Stimulated activated CD8-positive, alpha-beta memory T cell treated with anti-CD3 and anti-CD28 coated beads, Interleukin-15, amount 100 ng/mL, for 1 hour (primary cell): ENCODE measurements at places on chromosomes 16 and 17.

DNA sequence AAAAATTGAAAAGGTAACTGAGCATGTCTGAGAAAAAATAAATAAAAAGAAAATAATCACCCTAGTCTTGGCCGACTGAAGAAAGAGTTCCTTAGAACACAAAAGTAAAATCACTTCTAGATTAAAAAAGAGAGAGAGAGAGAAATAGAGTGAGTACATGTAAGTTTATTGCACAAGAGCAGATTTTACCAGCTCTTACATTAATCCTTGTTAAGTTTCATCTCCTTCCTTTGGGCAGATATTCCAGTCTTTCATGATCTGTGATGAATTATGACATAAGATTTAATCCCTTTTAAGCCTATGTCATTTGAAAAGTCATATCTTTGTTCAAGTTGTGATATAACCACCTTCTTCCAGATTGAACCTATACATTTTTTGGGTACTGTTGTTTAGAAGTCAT lies 54.8 kb downstream of the NFAT5 start:
- DNase-seq, result no peak

- no peak for DNase-seq
Measured at GRCh38 chr16:68267612-68268405, 3.5 kb downstream of the SLC7A6 start.

- no peak for DNase-seq
Measured at GRCh38 chr16:72961115-72961832, 86.7 kb downstream of the ZFHX3 start.

- no peak for DNase-seq
Measured at GRCh38 chr16:76246587-76246986, 30.6 kb upstream of the CNTNAP4 start.

DNA sequence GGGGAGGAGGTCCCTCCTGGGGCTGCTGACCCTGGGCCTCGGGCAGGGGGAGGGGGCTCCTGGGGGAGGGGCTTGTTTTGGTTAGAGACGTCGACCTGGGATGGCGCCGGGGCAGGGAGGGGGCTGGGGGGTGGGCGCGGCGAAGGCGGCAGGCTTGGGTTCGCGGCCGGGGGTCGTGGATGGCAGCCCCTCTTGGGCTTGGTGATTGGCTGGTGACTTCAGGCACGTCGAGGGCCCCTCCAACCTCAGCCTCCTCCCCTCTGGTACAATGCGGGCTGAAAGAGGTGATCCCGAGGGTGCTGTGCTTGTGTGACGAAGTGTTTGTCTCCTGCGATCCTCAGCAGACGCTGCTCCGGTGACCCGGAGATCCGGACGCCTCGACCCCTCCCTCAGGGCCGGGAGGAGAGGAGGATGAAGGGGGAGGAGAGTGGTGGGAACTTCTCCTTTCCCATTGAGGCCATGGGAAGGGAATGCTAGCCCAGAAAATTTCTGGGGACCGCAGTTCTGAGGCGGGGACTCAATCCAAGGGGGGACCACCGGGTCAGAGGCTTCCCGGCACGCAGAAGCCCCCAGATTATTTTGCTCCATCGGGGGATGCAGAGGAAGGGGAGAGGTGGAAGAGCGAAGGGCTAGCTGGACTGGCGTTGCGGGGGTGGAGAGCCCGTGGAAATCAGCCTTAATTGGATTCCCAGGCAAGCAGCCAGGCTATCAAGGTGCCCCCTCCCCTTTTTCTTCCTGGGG lies 43.9 kb downstream of the RAI1 start:
- no peak for DNase-seq

DNA sequence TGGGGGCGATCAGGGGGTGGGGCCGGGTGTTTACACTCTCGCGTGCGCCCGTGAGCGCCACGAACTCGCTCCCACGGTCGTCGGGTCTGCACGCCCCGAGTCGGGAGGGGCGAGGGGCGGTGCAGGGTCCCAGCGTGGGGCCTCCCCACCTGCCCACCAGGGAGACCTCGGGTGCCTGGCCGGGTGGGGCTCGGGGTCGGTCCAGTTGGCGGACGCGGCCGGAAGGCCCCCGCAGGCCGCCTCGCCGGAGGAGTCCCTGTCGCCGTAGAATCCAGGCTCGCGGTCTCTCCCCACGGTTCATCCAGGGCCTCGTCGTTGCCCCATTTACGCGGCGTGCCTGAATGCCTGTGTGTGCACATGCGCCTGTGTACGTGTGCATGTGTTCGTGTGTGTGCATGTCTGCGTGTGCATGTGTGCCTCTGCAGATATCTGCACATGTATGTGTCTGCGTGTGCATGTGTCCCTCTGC lies 510 bp upstream of the RAB40B start:
- no peak for DNase-seq

- no peak for DNase-seq
Measured at GRCh38 chr16:26649381-26650045, 417.2 kb upstream of the C16orf82 start.

GRCh38 chr16:24088767-24089166 lies 167.4 kb upstream of the CACNG3 start:
- DNase-seq, result no peak

DNA sequence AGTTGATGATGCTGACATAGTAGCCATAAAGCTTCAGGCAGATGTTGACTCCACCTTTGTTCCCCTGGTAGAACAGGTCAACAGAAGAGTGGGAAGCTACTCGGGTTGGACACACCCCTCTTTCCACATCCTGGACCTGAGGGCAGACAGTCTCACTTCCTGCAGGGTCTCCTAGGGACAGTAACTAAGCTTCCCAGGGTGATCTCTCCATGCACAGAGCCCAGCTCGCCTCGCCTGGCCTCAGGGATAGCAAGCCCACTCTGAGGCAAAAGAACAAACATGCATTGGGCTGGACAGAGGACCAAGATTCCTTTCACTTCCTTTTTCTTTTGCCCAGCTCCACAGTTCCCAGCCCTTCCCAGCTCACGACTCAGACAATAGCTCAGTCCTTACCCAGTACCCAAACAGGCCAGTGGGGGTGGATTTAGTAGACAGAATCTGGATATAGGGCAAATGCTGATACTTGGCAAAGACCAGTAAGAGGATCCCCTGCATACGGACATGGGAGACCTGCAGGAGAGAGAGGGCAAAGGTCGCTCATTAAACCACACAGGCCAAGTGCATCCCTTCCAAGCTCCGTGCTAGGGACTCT lies 7.0 kb downstream of the INPP5K start:
- DNase-seq, result no peak

DNA sequence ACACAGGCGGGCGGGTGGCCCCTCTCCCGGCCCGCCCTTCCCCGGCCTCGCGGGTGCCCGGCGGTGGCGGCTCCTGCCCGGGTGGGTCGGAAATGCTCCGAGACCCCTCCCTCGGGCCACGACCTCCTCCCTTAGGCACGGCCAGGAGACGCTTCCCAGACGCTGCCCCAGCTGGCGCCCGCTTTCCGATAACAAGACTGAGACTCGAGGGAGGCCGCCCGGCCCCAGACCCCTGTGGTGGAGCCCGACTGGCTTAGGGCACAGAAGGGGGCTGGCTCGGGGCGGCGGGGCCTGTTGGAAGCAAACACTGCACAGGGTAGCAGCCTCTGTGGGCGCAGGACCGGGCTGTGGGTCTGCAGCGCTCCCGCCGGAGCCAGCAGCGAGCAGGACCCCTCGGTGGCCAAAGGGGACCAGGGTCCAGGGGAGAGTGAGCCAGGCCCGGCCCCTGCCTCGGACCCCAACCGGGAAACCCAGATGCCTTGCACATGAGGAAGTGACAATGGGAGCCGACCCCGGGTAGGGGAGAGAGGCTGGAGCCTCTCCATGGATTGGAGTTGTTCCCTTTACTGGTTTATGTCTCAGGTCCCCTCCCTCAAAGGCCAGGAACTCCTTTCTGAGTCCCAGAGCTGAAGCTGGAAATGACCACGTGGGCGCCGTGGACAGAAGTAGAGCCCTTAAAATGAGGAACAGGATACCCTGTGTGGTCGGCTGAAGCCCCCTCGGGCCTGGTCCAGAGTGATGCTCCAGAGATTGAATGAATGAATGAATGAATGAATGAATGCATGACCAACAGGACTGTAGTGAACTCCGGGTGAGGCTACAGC lies 19.8 kb upstream of the ADCY7 start:
- no peak for DNase-seq

GRCh38 chr17:42920106-42920900 lies 19.7 kb downstream of the G6PC1 start:
- DNase-seq, result no peak

DNA sequence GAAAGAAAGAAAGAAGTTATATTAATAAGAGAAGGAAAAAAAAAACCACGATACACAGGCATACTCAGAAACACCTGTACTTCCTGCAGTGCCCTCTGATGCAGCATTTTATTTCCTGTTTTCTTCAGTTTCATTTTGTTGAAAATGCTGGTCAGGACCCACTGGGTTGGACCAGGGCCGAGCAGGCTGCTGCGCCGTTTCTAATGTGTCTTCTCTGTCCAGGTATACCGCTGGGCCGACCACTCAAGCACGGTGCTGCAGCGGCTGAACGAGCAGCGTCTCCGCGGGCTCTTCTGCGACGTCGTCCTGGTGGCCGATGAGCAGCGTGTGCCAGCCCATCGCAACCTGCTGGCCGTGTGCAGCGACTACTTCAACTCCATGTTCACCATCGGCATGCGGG lies 8.3 kb downstream of the KLHL36 start:
- DNase-seq, result no peak

GRCh38 chr16:11088831-11089230 lies 144.5 kb downstream of the CLEC16A start:
- no peak for DNase-seq

GRCh38 chr17:77498791-77499698 lies 358.3 kb downstream of the SEC14L1 start:
- DNase-seq, result no peak

DNA sequence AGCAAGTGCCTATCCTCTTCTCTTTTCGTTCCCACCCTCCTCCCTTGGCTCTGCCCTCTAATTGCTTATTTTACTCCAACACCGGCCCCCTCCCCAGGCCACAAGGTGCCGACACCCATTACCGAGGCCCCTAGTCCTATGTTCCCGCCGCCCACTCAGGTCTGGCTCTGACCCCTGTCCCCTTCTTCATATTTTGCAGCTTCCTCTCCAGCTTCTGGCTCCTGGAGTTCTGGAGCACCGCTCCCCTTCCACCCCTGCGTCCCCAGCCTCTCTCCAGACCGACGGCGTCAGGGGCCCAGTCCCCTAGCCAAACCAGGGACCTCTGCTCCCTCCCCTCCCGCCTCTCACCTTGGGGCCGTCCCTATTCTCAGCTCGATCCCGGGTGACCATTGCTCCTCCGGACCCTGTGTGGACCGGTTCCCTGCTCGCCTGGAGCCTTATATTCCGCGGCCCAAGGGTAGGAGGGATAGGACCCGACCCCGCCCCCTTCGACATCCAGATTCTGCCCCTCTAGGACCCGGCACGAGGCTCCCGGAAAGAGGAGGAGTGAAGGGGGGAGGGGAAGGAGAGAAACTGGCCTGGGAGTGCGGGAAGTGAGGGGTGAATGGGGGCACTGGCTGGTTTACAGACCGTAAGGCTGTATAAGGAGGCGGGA lies at the start of gene HES7:
HES7 (minus strand) TSS at position 412 of the 655 bp plus-strand sequence; CDS start at position 390, 22 bp downstream.
- DNase-seq, result no peak

DNA sequence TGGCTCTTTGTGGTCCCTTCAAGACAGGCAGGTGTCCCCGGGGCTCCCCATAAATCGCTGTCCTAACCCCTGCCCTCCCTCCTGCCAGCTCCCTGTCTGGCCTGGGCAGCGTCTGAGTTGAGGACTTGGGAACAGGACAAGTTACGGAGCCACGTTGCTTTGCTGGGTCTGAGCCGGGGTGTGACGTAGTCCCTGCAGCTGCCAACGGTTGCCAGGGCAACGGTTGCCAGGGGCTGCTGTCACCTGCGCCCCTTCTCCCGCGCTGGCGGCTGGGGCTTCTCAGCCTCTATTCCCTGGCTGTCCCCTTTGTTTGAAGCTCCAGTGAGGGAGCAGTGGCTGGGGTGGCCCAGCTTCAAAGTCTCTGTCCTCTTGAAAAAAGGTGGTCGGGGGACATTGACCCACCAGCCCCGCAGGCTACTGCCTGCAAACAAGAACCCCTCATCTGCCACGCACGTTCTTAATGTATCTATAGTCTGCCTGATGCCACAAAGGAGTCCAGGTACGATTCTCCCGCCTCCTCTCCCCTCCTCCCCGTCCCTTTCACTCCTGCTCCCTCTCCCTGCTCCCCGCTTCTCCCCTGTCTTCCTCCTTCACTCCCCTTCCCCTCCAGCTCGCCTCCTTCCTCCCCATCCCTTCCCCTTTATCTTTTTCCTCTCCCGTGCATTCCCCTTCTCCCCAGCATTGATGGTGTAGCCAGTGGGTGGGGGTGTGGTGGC lies 10.9 kb downstream of the ADGRG1 start:
- no peak for DNase-seq

DNA sequence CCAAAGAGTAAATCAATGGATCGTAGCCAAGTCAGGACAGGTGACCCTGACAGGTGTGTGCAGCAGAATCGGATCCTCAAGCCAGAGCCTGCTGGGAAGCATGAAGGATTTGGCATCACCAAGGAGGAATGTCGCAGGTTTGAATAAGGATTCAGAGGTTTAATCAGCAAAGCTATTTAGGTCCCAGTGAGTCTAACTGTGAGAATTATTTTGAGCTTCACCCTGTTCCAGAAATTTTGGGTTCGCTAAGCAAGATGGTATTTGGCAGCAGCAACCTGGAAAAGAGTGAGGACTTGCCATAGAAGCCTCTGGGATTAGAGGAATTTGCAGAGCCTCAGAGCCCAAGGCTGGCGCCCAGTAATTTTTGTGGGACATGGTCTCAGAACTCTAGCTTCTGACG lies 173.0 kb downstream of the CCDC182 start:
- DNase-seq, result no peak

GRCh38 chr16:86868786-86869185 lies 290.4 kb downstream of the FOXL1 start:
- DNase-seq, result no peak

DNA sequence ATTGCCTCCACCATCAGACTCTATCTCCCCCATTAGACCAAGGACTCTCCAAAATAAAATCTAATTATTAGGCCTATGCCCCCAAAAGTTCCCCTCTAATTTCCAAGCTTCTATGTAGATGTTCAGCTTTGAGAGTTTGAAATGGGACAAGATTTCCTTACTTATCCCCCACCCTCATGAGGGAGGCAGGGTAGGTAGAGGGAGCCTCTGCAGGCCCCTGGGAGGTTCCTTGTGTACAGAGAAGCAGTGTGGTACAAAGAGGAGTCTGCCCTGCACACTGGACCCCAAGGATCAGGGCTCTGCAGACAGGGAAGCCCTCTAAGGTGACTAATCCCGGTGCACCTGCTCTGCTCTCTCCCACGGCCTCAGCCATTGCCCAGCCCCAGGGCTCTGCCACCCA lies 2.5 kb downstream of the KRT17 start:
- DNase-seq, result no peak

DNA sequence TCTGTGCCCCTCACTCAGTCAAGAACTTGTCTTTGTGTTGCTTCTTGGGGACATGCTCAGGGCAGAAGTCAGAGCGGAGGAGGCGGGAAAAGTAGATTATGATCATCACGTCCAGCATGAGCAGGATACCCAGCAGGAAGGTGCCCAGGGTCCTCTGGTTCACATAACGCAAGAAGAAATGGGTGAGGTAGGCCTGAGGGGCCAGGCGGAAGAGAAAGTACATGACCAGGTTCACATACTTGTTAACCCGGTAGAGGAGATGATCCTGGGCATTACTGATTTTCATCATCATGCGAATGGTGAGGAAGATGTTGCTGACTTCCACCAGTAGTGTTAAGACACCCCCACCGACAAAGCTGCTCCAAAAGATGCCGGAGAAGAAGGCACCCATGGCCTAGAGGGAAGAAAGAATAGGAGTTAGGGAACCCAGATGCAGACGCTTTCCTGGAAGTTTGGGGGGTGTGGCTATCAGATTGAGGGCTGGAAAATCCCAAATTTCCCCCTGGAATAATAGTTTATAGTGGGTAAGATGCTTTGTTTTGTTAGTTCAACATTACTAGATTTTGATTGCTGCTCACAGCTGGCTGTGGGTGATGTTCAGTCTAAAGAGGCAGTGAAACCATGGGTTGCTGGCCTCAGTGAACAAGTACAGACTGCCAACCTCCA lies 1.4 kb downstream of the TLCD1 start:
- no peak for DNase-seq

- no peak for DNase-seq
Measured at GRCh38 chr17:8375738-8376259, 705 bp downstream of the KRABD2 start.
